ENCODE measurements at places on chromosomes 7 and 10.

DNA sequence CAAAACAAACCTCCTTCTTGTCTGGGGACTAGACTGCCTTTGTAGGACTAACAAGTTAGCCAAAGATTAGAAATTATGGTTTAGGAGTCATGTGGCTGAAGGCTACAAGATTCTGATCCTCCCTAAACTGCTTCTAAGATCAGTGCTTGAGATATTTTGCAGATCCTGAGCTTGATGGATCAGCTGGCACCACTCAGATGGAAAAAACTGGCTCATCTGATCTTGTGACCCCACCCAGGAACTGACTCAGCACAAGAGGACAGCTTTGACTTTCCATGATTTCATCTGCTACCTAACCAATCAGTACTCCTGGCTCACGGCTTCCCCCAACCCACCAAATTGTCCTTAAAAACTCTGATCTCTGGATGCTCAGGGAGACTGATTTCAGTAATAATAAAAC, 271.5 kb upstream of the TAC1 start:
- DNase-seq, result no peak

DNA sequence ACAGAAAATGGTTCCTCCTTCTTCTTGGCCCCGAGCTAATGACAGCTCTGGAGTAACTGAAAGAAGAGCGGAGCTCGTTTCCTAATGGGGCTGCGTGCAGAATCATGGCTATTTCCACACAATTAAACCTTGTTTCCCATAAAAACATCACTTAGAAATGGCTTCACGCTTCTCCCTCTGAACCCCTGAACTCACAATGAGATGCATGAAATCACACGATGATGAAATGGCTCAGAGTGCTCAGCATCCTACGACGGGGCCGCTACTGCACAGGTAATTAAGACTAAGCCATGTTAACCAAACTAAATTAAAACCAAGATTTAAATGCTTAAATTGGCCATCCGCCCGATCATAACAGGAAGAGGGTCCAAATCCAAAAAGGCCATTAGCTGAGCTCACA, 80.0 kb upstream of the DNAAF5 start:
- DNase-seq, result no peak

GRCh38 chr7:17347401-17347800, 48.9 kb downstream of the AHR start:
- no peak for DNase-seq

- no peak for DNase-seq
Measured at GRCh38 chr10:112054516-112054915, 129.0 kb downstream of the GPAM start.

- DNase-seq, result no peak
Measured at GRCh38 chr10:119550827-119551226, 8.3 kb upstream of the RGS10 start.

DNA sequence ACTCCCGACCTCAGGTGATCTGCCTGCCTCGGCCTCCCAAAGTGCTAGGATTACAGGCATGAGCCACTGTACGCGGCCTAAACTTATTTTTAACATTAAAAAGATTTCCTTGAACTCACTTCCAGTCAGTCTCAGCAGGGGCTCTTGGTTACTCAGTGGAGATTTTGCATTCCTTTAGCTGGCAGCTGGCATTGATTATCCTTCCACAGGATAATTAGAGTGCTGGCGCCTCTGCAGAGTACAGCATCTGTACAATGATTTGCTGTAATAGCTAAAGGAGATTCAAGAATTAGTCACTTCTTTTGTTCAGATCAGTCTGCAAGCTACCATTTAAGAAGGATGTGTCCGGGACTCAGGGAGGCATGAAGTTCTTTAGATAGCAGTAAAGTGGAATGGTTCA, 125.0 kb upstream of the NPY start:
- DNase-seq, result no peak

GRCh38 chr10:10612151-10612550, 405.5 kb upstream of the CELF2 start:
- DNase-seq, result no peak

GRCh38 chr7:10657201-10657600, 316.5 kb upstream of the PHF14 start:
- no peak for DNase-seq

GRCh38 chr10:102714621-102715455, at the start of gene SFXN2:
Gene SFXN2, plus strand, starts transcription at chr10:102714636. Its CDS starts 12,001 bp downstream, at chr10:102726637.
- DNase-seq, result no peak

GRCh38 chr7:44377134-44377463, 51.7 kb upstream of the CAMK2B start:
- no peak for DNase-seq

DNA sequence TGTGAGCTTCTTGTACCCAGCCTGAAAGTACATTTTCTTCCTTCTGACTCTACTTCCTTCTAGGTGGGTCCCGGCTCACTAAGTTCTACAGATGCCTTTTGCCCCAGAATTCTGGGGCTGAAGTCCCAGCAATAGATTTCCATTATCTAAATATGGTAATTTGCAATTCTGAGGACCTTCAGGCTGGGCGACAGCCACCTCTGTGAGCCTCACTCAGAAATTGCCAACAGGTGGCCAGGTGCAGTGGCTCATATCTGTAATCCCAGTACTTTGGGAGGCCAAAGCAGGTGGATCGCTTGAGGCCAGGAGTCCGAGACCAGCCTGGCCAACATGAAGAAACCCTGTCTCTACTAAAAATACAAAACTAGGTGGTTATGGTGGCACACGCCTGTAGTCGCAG, 23.7 kb downstream of the CREM start:
- no peak for DNase-seq

- DNase-seq, result no peak
Measured at GRCh38 chr7:92766461-92767003, 69.8 kb downstream of the CDK6 start.

DNA sequence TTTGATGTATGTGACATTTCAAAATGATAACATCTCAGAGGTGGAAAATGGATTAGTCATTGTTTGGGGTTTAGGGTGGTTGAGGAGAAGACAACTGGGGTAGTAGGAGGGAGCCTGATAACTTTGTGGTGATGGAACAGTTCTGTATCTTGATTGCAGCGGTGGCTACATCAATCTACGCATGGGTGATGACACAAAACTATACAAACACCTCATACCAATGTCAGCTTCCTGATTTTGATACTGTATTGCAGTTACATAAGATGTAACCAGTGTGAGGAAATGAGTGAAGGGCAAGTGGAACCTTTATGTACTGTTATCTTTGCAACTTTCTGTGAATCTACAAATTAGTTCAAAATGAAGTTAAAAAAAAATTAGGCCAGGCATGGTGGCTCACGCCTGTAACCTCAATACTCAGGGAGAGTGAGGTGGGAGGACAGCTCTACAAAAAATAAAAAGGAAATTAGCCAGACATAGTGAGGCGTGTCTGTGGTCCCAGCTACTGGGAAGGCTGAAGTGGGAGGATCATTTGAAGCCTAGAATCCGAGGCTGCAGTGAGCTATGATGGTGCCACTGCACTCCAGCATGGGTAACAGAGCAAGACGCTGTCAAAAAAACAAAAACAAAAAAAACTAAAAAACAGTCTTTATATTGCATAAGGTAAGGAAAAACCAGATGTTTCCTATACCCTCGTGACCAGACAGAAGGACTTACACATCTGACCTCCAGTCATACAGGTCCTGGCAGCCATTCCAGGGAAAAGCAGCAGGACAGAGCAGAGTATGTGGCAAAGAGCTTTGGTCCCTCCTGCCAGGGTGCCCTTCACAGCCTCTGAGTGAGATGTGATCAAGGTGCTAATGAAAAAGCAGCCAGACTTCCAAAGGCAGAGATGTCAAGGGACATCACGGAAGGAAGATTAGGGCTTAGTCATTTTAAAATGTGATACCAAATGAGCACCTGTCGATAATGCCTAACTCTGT, 50.8 kb downstream of the CYTH3 start:
- no peak for DNase-seq

- DNase-seq, result no peak
Measured at GRCh38 chr7:105438254-105438653, 49.5 kb upstream of the SRPK2 start.

GRCh38 chr10:50929670-50930069, 44.2 kb upstream of the A1CF start:
- DNase-seq, result no peak

Measured in D721Med (cell line).